Suppressor macrophage (primary cell): ENCODE measurements at places on chromosomes 12 and 14.

DNA sequence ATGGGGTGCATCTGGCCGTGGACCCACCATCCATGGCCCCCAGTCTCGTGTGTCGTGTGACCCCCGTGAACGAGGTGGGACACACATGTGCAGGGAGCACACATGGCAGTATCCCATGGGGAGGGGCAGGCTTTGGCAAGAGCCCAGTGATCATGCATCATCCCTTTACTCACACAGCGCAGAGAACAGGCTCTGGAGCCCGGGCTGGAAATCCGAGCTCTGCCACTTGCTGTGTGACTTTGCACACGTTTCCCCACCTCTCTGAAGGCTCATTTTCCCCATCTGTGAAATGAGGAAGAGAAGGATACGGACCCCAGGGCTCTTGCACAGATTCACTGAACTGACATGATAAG lies 119.9 kb downstream of the PHETA1 start:
- no peak for DNase-seq

DNA sequence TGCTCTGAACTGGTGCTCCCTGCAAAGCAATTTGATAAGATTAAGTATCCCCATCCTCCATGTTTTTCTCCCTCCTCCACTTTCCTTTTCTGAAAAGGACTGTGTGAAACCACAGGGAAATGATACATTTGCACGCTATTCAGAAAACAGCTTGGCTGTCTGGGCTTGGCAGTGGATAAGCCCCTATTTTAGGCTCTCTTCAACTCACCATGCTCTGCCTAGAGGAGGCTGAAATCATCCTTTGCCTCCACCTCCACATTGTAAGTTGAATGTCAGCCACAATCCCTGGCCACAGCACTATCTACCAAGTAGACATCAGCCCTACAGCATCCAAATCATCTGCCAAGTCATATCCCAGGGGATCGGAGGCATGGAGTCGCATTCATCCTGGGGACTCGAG lies 642.3 kb downstream of the RPS29 start:
- DNase-seq, result no peak

DNA sequence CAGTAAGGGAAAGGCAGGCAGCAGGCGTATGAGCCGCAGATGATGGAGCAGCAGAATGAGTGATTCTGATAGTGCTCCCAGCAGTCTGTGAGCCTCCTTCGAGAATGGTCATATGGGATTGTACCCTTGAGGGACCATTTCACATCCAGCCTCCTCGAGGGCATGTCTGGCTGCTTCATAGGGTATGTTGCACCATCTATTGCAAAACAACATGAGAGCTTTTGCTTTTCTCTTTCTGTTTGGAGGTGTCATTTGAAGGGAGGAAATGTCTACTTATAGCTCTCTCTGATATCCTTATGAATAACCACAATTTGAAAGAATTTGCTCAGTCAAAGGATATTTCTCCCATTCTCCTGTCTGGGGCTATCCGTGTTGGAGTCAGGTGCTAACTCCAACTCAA lies 172.8 kb downstream of the TMEM132C start:
- DNase-seq, result no peak

GRCh38 chr12:123041042-123041531 lies 60.6 kb downstream of the ARL6IP4 start:
- no peak for DNase-seq

DNA sequence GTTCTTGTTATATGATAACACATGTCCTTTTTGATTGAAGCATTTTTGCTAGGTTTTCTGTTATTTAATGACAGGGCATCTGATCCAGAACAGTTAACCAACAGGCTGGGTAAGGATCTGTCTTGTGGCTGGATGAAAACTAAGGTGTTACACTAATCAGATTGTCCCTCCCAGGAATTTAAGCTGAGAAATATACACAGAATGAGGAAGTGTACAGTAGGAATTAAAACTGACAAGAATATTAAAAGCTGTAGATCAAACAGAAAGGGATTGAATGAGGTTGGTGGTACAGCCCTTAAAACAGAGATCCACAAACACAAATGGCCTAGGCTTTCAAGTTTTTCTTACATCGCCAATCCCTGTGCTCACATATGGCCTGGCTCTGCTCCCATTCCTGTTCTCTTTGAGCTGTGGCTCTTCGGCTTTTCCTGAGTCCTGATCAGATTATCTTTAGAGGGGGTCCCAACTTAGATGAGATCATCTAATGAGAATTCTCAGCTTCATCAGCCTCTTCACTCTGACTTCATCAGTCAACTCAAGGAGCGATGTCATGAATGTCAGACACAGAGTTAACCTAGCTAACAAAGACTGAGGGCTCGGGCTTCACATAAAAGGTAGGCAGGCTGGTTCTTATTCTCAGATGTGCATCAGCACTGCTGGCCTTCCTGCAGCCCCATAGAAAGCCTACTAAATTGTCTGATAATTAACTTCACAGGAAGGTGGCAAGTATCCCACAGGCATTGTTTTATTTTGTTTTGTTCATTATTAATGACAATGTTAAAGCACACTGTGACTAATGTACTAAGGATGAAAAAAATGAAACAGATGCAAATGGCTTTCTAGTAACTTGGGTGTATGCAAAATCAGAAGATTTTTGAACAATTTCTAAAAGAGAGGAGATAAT lies 11.4 kb downstream of the PYGL start:
- no peak for DNase-seq

GRCh38 chr12:121793838-121794533 lies 498 bp upstream of the RHOF start:
- peak; percentile 97 for DNase-seq

GRCh38 chr12:57888409-57889157 lies 42.1 kb upstream of the CTDSP2 start:
- DNase-seq, result no peak

GRCh38 chr12:55736780-55737580 lies 5.9 kb upstream of the GDF11 start:
- peak; percentile 80 for DNase-seq

GRCh38 chr12:77013091-77013490 lies 52.3 kb downstream of the E2F7 start:
- no peak for DNase-seq

GRCh38 chr12:123946152-123946515 lies 26.5 kb downstream of the CCDC92 start:
- no peak for DNase-seq

GRCh38 chr12:113891739-113892520 lies 74.2 kb downstream of the RBM19 start:
- no peak for DNase-seq

DNA sequence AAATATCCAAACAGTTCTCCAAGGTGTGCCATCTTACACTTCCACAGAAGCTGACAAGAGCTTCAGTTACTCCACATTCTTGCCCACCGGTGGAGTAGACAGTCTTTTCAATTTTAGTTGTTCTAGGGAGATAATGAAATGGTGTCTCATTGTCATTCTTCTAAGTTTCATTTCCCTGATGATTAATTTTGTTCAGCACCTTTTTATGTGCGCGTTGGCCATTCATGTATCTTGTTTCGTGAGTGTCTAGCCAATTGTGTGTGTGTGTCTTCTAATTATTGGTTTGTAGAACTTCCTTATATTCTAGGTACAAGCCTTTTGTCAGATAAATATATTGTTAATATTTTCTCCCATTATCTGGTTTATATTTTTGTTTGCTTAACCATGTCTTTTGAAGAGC lies 63.1 kb downstream of the GLT1D1 start:
- DNase-seq, result no peak

DNA sequence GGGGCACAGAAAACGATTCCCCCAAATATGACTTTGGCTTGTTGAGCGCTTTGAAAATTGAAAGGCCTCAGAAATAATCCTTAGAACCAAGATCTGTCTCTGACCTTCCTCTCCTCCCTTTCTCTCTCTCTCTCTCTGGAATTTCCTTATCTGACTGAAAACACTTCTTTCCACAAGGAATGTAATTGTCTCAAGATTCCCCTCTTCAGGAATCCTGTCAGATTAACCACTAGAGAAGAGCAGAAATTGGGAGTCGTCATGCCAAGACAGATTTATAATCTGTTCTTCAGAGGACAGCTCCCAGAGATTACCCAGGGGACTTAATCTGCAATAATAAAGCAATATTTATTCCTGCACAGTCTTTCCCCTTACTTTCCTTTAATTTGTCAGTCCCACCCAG lies 317.6 kb downstream of the ACSS3 start:
- no peak for DNase-seq

- peak; percentile 84 for DNase-seq
These were observed 72.9 kb upstream of the LTA4H start for GRCh38 chr12:96108321-96108720.

- DNase-seq, result no peak
These were observed 171.2 kb downstream of the FOXN3 start for GRCh38 chr14:89245802-89246201.

- no peak for DNase-seq
These were observed 40.8 kb upstream of the RFLNA start for GRCh38 chr12:124254126-124254525.

DNA sequence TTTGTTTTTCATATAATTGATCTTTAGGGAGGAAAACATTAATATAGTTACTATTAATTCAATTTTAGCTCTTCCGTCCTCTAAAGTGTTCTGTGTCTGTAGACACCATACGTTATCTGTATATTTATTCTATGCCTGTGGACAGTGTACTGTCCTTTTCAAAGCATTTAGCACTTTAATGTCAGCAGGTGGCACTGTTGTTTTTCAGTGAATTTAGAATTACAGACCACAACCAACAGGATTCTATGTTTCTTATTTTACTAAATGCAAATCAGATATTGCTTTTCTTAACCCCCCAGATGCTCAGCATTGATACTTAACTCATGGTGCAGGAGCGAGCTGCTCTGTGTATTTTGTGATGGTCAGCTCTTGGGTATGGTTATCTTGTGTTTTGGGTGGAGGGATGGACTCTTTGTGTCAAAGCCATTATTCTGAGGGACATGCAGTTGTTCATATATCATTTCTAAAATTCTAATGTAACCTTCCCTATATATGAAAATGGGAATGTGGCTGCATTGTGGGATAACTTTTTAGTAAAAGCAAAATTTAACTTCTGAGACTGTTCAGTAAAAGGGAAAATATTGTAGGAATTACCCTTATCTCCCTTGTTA lies 65.2 kb downstream of the PAPOLA start:
- peak; percentile 53 for DNase-seq

DNA sequence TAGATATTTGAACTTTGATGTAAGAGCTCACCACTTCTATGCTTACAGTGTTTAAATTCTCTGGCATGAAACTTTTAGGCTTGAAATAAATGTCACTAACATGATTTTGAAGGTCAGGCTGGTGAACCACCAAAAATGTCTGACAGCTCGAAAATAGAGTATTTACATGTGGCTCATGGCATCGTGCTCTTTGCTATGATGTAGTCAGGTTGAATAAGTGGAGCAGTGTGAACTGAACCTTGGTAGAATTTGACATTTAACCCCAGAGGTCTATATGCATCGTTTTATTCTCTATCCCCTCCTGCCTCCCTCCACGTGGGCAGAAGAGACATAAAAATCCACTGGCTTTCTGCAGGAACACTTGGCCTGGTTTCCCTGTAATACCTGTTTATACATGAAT lies 369.7 kb upstream of the ATP2B1 start:
- DNase-seq, result no peak

- DNase-seq, result no peak
These were observed 12.9 kb downstream of the MMP14 start for GRCh38 chr14:22849212-22849819.

DNA sequence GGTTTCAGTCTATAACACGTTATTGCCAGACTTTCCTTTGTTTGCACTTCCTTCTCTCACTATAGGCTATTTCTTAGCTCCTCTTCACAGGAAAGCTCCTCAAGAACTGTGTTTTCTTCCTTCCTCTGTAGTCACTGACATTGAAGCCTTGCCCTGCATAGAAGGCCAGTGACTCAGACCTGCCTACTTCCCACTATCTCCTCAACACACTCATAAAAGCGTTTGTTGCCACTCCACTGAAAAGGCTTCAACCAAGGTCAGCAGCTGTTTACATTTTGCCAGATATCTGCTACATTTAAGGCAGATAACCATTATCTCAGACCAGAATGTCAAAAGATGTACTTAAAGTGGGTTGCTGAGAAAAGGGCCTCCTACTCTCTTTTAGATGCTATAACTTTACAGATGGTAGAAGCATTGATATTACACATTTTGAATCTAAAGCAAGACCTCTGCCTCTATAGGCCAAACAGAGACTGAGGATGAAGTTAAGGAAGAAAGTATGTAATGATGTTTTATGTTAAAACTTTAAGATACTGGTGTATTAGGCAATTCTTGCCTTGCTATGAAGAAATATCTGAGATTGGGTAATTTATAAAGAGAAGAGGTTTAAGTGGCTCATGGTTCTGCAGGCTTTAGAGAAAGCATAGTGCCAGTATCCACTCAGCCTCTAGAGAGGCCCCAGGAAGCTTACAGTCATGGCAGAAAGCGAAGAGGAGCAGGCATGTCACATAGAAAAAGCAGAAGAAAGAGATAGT lies 233.3 kb upstream of the FLRT2 start:
- peak; percentile 40 for DNase-seq

DNA sequence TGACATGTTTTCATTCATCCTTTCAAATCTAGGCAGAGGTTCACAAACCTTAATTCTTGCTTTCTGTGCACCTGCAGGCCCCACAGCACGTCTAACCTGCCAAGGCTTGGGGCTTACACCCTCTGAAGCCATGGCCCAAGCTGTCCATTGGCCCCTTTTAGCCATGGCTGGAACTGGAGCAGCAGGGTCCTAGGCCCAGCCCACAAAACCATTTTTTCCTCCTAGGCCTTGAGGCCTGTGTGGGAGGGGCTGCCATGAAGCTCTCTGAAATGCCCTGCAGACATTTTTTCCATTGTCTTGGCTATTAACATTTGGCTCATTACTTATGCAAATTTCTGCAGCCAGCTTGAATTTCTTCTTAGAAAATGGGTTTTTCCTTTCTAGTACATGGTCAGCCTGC lies 547.5 kb downstream of the KCNH5 start:
- no peak for DNase-seq

- DNase-seq, result no peak
These were observed 371.2 kb downstream of the BTG1 start for GRCh38 chr12:91774434-91774921.

- DNase-seq, result no peak
These were observed 22.7 kb upstream of the EIF5 start for GRCh38 chr14:103311171-103311997.

GRCh38 chr14:74223016-74223415 lies 16.2 kb upstream of the VSX2 start:
- DNase-seq, result no peak

DNA sequence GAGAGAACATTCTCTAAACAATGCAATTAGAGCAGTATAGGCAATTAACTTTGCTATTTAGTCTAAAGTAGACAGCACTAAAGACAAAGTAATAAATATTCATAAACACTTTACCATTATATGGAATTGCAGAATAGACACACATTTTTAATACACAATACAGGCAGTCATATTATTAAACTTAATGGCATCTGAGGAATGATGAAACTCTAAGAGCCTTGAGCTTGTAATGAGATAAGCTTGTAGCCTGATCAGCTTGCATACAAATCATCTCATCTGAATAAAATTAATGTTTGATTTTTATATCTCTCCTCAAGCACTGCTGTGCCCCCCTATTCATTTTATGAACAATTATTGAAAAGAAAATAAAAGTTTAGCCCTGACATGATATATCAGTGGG lies 107.6 kb downstream of the MGAT4C start:
- no peak for DNase-seq

- DNase-seq, result no peak
These were observed 81.2 kb upstream of the ATF7IP start for GRCh38 chr12:14284184-14284722.

- no peak for DNase-seq
These were observed 210.7 kb upstream of the PWP1 start for GRCh38 chr12:107474639-107475539.

GRCh38 chr12:45329238-45329637 lies 113.3 kb downstream of the ANO6 start:
- no peak for DNase-seq

- no peak for DNase-seq
These were observed 55.4 kb downstream of the FBXO33 start for GRCh38 chr14:39376667-39377403.
